Activated gamma-delta T cell treated with Interleukin-2 at 50 U/mL for 16 hours (primary cell): ENCODE measurements at places on chromosomes 4 and X.

- DNase-seq = peak; percentile 75
Observed at GRCh38 chrX:131729295-131729694, 185.4 kb downstream of the OR13H1 start.

DNA sequence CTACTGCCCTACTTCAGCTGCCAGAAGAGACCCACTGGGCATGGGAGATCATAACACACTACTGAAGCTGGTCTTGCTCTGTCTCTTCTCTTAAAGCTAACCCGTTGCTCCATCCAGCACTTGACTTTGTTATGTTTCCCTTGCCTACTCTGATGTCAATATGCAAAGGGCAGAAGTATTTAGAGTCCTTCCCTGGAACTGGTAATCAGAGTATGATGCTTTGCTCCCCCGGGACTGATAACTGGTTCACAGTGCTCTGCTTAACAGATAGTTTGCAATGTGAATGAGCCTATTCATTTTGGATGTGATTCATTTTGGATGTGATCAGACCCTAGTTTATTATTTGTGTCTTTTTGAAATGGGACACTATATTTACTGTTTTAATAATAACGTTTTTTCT is 12.3 kb upstream of the UCP1 start:
- no peak for DNase-seq

GRCh38 chr4:53234111-53234510 is 131.8 kb downstream of the SCFD2 start:
- no peak for DNase-seq

DNA sequence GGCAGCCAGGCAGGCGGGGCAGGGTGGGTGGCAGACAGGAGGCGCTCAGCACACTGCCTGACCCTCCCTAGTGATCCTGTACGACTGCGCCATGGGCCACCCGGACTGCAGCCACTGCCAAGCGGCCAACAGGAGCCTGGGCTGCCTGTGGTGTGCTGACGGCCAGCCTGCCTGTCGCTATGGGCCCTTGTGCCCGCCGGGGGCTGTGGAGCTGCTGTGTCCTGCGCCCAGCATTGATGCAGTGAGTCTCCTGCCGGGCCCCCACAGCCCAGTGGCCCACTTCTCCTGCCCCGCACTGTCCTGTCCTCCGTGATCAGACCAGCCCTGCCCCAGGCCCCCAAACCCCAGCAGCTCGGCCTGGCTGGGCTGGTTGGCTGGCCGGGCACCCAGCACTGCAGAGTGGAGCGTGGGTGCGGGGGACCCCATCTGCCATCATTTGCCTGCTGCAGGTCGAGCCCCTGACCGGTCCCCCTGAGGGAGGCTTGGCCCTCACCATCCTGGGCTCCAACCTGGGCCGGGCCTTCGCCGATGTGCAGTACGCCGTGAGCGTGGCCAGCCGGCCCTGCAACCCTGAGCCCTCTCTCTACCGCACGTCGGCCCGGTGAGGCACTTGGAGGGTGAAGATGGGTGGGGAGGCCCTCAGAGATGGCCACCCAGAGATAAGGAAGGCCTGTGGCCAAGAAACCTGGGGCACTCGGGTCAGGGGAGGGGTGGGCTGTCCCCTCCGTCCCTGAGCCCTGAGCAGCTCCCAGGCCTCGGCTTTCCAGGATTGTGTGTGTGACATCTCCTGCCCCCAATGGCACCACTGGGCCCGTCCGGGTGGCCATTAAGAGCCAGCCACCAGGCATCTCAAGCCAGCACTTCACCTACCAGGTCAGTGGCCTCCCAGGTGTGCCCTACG is 7.6 kb downstream of the PLXNB3 start:
- no peak for DNase-seq

GRCh38 chr4:113739197-113739596 is 22.3 kb downstream of the CAMK2D start:
- no peak for DNase-seq

- no peak for DNase-seq
Observed at GRCh38 chr4:70586841-70587240, 5.2 kb upstream of the AMBN start.

- DNase-seq = no peak
Observed at GRCh38 chrX:40060356-40060845, 37.4 kb downstream of the BCOR start.

DNA sequence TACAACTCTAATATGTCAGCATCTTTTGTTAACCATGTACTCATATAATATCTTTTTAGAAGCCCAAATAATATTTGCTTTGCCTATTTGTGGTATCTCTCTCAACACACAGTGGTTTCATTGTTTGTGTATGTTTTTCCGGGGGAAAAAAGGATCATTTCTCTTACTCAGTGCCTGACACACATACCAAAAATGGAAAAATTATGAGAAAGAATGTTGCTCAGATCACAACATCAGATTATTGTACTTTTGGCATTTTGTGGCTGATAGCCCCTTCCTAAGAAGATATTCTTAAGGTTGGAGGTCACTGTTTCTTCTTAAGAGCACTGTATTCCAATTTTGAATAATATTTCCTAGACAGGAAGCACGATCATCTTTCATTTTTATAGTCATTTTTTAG is 93.6 kb downstream of the PDLIM5 start:
- DNase-seq = no peak
